Activated CD4-positive, alpha-beta T cell treated with anti-CD3 and anti-CD28 coated beads, Interleukin-2, amount 50 U/mL, for 24 hours (primary cell): ENCODE measurements at places on chromosomes 7 and 10.

GRCh38 chr7:37395618-37396259, 52.9 kb downstream of the ELMO1 start:
- no peak for DNase-seq

- DNase-seq, result no peak
Measured at GRCh38 chr7:95642173-95642572, 45.9 kb upstream of the PDK4 start.

GRCh38 chr10:107561136-107561650, 396.7 kb upstream of the SORCS1 start:
- no peak for DNase-seq

- no peak for DNase-seq
Measured at GRCh38 chr7:64655811-64656210, 10.1 kb upstream of the ZNF107 start.

- DNase-seq, result no peak
Measured at GRCh38 chr7:41415051-41415450, 287.8 kb downstream of the INHBA start.

DNA sequence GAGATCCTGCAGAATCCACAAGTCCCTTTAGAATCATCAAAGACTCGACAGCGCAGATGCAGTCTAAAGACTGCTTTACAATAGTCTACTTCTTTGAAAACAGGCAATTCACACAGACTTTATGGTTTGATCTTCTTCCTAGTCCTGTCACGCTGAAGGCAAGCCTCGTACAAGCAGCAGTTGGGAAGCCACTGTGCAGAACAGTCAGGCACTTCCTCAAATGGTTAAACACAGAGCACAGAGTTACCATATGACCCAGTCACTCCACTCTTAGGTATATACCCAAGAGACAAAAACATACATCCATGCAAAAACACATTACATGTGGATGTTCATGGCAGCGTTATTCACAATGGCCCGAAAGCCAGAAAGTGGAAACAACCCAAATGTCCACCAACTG, 41.4 kb downstream of the LRRC20 start:
- DNase-seq, result no peak

DNA sequence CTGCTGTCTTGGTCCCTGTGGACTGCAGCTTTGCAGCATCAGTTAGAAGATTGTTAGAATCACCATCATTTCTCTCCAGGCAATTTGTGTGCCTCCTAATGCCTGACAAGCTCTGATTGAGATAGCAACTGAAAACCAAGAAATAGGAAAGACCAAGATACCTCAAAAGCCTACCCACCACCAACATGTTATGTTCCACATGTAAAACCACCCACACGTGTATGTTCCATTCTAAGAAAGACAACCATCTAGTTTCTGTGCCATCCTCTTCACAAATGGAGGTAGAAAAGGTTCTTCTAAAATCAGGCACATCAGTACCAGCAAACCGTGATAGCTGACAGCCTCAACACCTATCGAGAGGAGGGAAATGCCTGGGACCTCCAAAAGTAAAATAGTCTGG, 46.9 kb downstream of the TASOR2 start:
- DNase-seq, result no peak

DNA sequence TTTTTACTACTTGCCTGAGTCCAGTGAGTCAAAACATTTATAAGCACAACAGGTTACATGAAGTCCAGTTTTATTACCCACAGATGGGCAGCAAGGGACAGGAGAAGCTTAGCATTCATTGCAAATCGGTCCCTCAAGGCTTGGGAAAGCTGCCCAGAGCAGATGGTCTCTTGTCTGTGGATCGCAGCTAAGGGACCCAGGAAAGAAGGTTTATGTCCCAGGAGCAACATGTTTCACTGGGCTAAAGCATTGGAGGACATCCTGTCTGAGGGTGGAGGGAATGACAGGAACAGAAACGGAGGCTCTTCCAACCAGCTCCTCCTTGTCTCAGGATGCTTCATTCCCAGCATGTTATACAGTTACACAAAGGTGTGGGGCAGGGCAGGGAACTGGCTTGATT, 39.3 kb downstream of the TRIM24 start:
- DNase-seq, result no peak

DNA sequence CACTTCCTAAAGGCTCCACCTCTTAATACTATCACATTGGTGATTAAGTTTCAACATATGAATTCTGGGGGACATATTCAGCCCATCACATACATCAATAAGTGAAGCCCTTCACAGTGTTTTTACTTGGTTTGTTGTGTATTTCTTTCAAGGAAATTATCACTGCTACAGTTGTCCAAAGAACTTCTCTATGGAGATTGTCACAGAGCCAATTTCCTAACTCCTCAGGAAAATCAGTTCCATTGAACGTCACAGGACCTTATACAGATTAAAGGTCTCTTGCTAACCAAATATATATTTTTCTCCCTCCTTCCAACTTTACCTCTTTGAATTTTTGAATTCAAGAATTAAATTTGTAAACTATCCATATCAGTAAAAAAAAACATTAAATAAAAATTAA, 114.3 kb downstream of the LRRN3 start:
- no peak for DNase-seq

GRCh38 chr7:112414855-112415490, 35.3 kb upstream of the IFRD1 start:
- DNase-seq, result no peak

DNA sequence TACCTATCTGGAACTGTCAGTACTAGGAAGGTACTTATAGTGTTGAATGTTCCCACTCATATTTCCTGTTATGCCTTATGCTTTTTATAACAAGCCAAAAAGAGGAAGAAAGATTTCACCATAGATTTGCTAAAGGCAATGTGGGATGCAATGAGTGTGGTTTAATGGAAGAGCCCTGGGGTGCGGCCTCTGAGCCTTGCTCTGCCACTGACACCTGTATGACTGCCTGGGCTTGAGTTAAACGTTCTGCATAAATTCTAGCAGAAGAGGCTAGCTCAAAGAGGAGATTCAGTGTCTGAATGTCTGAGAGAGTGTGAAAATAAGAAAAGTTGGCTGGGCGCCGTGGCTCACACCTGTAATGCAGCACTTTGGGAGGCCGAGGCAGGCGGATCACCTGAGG, 143.8 kb downstream of the TPST1 start:
- no peak for DNase-seq

DNA sequence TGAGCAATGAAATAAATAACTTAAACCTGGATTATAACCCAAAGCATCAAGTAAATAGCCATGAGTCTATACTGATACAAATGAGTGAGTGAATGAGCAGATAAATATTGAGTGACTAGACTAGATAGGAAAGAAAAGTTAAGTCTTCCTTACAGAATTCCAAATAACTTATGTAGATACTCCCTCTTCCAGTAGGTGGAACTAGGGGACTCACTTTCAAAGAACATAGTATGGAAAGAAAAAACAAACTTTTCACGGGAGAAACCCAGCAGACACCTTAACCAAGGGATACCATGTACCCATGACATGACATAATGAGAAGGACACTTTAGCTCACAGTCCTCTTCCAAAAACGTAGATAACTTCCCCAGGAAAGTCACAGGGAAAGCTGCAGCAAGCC, 32.2 kb downstream of the CSGALNACT2 start:
- no peak for DNase-seq

- DNase-seq, result no peak
Measured at GRCh38 chr10:3660753-3661152, 124.3 kb downstream of the KLF6 start.

DNA sequence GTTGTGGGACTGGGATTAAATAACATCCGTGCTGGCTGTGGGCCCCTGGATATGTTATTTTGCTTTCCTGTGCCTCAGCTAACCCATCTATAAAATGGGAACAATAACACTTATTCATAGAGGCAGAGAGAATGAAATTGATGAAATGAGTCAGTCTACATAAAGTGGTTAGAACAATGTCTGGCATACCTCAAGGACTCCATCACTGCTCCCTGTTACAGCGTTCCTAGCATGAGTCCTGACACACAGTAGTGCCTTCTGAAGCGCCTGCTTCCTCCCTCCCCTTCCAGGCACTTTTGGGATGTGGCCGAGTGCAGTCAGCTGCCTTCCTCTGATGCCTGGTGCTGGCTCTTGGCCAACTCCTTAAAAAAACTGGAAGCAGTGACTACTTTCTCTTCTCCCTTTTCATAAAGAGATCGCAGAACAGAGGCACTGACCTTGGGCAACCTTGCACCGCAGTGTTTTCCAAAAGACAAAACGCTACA, 108.4 kb upstream of the ZMIZ1 start:
- no peak for DNase-seq

- no peak for DNase-seq
Measured at GRCh38 chr7:149722356-149722957, 50.9 kb downstream of the ZNF467 start.

DNA sequence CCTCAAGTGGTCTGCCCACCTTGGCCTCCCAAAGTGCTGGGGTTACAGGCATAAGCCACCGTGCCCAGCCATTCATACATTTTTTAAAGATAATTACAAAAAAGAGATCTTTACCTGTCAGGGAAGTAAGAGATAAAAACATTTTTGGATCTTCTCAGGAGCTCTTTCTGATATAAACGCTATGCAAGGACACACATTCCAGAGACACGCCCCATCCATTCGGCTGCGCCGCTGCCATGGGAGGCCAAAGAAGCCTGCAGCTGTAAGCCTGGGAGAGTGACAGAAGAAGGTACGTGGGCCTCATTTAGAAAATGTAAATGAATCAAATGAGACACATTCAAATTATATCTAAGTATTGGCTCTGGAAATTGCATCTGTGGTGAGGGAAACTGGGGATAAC, 85.3 kb downstream of the LYZL1 start:
- no peak for DNase-seq

DNA sequence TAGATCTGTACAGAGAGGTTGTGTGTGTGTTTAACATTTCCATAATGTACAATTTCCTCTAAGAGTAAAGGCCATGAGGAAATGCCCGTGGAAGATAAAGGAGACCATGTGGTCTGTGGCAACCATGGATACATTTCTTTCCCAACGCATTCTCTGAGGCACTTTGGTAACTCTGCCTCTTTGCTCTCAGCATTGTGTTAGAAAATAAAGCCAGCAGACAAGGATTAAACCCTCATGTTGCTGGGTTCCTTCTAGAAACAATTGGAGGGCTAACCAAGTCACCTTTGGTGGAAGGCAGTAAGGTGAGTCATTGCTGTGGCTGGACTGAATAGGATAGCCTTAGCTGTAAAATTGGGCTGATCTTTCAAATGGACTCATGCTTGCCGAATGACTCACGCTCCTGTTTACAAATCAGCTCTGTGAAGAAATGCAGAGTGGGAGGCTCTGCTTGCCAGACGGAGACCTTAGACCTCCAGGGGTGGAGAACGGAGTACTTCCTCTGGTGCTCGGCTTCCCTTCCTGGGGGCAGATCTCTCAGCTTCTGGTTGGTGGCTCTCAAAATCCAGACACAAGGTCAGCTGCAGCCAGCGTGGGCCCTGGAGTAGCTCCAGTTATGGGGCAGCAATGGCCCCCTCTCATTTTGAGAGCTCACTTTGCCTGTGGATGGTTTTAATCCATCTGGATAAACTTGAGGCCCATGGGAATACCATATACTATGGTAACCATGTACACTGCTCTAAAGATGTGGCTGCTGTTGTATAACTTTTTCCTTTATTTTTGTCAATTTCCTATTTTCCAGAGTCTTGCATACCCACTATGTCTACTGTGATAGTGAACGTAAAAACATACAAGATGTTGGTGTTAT, 137.3 kb downstream of the TCF7L2 start:
- DNase-seq, result no peak

DNA sequence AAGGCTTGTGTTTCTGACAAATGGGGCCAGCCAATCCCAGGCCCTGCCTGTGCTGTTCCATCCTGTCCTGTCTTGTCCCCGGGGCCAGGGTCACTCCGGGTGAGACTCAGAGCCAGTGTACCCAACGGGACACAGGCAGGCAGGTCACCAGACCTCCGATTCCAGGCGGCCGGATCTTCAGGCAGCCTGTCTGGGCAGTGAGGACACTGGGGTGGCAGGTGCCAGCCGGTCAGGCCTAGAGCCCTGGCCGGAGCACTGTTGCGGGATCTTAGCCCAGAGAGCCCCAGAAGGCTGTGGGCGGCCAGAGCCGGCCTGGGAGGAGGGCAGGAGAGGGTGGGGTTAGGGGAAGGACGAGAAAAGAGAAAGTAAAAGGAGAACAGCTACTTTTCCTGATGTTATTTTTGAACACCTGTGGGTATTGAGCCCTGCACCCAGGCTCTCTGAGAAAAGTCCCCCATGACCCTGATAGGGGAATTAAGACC, 134.3 kb upstream of the TNRC18 start:
- DNase-seq, result no peak

- no peak for DNase-seq
Measured at GRCh38 chr10:30502266-30503060, 68.5 kb downstream of the MAP3K8 start.

DNA sequence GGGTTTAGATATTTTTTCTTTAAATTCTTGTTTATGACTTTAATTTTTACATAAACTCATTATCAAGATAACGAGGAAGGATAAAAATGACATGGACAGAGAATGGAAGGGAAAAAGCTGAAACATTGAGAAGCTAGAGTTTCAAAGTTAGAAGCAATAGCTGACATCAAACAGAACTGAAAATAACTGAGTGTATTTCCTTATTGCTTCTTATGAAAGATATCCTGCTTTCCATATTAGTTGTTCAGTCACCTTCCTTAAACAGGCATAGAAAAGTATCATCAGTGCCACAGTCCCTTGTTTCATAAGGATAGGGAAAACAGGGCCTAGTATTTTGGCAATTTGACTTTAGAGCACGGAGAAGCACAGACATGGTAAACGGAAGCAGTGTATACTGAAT, 460.5 kb upstream of the GHITM start:
- no peak for DNase-seq

GRCh38 chr10:5242585-5242984, 45.9 kb downstream of the AKR1C4 start:
- DNase-seq, result no peak

GRCh38 chr7:141012696-141013344, 1.9 kb downstream of the MRPS33 start:
- no peak for DNase-seq

DNA sequence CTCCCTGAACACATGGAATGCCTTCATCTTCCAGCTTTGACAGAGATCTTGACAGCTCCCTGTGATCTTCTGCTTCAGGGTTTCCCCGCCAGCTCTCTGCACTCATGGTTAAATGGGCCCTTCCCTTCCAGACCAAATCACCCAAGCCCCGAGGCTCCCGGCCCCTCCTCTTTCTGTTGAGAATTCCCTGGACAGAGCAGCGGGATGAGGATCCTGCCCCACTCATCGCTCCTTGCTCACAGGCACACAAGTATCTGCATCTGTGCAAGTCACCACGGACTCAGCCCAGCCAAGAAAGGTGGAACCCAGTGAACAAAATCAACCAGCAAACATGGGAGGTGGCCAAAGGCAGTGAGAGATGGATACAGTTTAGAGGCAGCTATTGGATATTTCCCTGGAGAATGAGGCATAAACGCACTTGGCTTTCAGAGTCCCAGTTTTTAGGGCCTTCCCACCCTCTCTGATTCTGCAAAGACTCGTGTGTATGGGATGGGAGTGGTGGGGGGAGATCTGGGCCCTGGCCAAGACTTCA, 37.7 kb upstream of the CXCL12 start:
- no peak for DNase-seq

GRCh38 chr7:82109288-82109687, 334.3 kb downstream of the CACNA2D1 start:
- no peak for DNase-seq

DNA sequence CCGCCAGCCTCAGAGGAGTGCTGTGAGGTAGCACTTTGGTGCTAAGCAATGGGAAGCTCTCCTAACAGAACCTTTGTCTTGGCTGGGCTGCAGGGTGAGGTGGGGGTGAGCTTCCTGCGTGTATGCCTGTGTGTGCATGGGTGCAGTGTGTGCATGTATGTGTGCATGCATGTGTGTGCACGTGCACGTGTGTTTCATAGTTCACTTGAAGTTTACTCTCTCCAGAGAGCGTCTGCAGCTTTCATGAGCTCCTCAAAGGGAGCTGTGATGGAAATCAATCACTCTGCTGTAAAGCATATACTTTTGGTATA, 4.9 kb upstream of the ZNF467 start:
- no peak for DNase-seq
